CD4-positive, alpha-beta T cell treated with Interferon alpha-2 for 1 hour (primary cell): ENCODE measurements at places on chromosomes 6 and 20.

GRCh38 chr6:165881806-165882205 is 218.8 kb upstream of the PDE10A start:
- no peak for DNase-seq

DNA sequence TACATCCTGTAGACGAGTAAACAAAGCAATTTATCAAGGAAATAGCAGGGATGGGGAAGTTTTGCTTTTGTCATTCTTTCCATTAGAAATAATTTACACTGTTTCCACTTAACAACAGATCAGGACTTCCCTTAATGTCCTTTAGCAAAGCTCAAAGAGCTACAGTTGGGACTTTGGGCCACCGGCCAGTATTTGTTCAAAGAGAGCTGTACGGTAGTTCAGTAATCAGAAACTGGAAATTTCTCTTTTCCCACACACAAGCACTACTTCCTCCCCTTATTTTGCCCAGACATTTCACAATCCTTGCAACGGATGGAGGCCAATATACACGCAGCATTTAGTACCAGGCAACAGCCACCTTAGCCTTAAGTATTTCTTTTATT is 12.1 kb upstream of the HINT3 start:
- DNase-seq, result no peak

- DNase-seq, result no peak
Measured at GRCh38 chr20:24936526-24937407, 12.3 kb upstream of the CST7 start.

DNA sequence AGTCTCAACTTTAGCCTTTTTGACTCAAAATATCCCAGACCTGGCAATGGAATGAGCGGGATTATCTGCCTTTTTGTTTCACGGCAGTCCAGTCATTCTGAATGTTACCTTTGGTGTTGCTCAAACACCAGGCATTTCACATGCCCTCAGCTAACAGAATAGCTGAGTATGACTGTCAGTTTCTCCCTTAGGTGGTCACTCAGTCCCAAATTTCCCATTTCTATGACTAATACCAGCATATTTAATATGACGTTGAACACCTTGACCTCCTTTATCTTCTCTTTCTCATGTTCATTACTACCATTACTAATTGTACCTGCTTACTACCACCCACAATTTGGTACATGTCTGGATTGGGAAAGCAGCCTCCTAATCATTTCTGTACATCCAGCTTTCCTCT is 65.2 kb downstream of the EDN1 start:
- DNase-seq, result no peak

- DNase-seq, result no peak
Measured at GRCh38 chr20:50111120-50111828, 1.7 kb downstream of the UBE2V1 start.

GRCh38 chr6:125611573-125612344 is 137.7 kb upstream of the HEY2 start:
- no peak for DNase-seq

DNA sequence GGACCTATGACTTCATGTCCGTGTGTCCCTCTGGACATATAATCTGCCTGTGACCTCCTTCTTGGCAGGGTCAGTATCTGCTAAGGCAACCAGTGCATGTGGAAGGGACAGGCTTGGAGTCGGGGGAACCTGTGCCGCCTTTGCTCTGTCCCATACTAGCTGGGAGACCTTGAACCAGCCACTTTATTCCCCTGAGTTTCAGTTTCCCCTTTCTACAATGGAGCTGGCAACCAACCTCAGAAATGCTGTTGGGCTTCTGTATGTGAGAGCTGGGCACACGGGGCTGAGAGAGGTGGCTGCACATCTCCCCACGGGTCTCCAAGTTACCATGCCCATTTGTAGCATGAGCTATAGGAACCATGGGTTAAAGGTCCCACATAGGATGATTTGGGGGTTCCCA is 53.8 kb downstream of the CD40 start:
- no peak for DNase-seq

GRCh38 chr6:47034926-47035325 is 7.2 kb downstream of the ADGRF1 start:
- DNase-seq, result no peak

- DNase-seq, result peak; percentile 78
Measured at GRCh38 chr6:36360241-36361054, 23.8 kb upstream of the BNIP5 start.

- no peak for DNase-seq
Measured at GRCh38 chr6:111880181-111880888, 7.1 kb upstream of the FYN start.

GRCh38 chr6:133609415-133610226 is 279.3 kb upstream of the TCF21 start:
- DNase-seq, result no peak

DNA sequence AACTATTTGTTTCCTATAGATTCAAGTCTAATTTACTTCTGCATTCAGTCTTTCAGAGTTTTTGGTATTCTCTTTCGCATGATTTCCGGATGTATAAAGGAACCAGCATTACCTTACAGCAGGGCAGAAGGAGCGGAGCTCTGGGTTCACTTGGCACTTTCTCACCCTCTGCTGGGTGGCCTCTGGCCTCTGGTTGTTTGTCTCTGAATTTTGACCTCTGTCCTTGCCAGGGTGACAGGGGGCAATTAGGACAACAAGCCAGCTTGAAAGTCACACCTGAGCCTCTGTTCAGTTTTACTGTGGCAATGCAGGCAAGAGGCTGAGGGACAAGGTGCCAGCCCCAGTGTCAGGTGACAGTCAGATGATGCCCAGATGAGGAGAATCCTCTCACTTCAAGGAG is 69.4 kb upstream of the KIF25 start:
- no peak for DNase-seq

DNA sequence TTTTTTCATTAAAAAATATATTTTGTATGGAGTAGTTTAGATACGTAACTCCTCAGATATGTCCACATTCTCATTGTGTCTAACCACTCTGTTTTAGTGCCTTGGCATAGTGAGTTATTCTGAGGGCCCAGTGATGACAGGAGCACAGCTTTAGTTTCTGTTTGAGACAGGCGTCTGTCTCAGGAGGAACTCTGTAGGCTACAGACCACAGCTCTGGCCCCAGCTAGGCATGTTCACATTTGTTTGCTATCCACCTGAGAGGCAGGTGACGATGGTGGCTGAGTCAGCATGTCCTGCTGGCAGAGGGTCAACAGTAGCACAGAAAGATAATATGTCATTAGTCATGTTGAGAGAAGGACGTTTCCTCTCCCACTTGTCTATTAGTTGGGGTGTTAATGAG is 16.3 kb downstream of the LRRC1 start:
- DNase-seq, result no peak

DNA sequence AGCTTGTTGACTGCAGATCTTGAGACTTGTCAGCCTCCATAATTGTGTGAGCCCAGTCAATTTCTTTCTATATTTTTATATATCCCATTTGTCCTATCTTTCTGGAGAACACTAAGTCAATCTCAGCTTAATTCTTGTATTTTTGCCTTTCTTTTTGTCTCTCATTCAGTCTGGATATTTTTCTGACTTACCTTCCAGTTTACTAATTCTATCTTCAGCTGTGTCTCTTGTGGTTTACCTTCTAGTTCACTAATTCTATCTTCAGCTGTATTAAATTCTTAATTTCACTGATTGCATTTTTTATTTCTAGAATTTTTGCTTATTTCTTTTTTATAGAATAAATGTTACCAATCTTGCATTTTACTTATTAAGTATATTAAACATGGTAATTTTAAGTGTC is 17.8 kb upstream of the RFX6 start:
- DNase-seq, result no peak

DNA sequence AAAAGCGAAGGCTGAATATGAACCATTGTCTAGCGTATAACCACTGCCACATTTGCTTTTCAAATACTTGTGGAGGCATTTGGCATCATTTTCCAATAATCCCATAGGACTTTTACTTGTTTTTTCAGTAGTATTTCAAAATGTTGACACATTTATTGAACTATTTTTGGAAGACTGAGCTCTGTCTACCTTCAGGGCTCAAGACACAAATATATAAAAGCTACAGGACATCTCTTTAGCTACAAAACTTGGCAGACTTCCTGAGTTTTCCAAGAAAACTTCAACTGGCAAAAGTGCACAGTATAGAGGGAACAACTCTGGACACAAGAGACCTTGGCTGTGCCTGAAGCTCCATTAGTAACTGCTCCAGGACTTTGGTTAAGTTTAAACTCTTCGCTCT is 13.4 kb downstream of the EPB41L2 start:
- DNase-seq, result no peak

DNA sequence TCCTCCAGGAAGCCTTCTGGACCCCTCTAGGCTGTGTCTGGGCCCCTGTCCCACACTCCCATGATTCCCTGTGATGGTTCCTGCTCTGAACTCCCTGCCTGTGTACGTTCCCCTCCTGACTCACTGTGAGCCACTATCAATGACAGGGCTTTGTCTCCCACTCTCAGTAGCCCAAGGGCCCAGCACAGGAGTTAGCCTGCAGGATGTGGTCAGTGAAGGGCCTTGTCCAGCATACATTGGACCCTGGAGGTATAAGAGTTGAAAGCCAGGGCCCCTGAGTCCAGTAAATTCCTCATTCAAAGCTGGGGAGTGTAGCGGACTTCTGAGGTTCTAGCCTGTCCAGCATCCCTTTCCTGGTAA is 19.0 kb downstream of the ZBP1 start:
- no peak for DNase-seq

- no peak for DNase-seq
Measured at GRCh38 chr6:42168650-42169049, 4.5 kb upstream of the GUCA1A start.

GRCh38 chr6:40672087-40672486 is 84.9 kb upstream of the LRFN2 start:
- DNase-seq, result no peak

DNA sequence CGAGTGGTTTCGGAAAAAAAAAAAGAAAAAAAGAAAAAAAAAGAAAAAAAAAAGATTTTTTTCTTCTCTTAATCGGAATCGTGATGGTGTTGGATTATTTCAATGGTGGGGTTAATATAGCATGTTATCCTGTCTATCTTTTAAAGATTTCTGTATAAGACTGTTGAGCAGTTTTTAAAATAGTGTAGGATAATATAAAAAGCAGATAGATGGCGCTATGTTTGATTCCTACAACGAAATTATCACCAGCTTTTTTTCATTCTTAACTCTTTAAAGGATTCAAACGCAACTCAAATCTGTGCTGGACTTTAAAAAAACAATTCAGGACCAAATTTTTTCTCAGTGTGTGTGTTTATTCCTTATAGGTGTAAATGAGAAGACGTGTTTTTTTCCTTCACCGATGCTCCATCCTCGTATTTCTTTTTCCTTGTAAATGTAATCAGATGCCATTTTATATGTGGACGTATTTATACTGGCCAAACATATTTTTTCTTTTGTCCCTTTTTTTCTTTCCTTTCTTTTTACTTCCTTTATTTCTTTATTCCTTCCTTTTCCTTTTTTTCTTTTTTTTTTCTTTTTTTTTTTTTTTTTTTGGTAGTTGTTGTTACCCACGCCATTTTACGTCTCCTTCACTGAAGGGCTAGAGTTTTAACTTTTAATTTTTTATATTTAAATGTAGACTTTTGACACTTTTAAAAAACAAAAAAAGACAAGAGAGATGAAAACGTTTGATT is 3.6 kb downstream of the SOX4 start:
- peak; percentile 14 for DNase-seq

DNA sequence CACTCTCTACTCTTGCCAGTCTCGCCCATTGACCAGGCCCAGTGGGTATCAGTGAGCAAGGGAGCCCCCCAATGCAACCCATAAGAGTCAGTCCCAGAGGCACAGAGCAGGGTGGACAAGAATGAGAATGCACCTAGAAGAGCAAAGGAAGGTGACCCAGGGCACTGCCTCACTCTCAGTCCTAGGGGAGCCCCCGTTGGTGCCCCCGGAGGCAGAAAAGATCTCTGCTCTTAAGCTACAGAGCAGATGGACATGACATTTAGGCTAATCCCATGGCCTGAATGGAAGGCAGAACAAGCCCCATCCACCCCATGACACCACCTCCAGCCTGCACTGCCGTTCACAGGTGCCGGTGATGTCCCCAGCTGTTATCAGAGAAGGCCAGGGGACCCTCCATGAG is 50.7 kb upstream of the PLEKHG1 start:
- DNase-seq, result no peak

DNA sequence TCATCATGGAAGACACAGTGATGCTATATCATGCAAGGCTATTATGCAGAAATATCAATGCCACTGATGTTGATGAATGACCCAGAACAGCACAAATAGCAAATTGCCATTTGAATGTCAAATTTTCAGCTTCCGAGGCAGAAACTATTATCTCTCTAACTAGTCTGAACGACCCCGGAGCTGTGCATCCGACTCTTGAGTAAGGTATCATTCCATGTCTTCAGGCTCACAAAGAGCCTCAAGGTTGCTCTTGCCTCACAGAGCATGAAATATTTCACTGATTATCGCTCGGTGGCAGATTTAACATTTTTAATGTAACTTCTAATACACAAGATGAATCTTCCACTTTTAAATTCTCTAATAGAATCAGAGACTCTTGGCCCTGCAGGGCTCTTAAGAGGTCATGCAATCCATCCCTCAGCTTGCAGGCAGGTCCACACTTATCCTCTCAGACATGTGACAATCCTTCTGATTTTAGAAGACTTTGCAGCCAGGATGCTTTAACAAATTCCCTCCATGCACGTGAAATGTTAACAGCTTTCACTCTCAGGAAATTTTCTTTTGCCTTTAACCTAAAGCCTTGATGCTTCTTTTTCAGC is 221.0 kb downstream of the FRK start:
- DNase-seq, result no peak

DNA sequence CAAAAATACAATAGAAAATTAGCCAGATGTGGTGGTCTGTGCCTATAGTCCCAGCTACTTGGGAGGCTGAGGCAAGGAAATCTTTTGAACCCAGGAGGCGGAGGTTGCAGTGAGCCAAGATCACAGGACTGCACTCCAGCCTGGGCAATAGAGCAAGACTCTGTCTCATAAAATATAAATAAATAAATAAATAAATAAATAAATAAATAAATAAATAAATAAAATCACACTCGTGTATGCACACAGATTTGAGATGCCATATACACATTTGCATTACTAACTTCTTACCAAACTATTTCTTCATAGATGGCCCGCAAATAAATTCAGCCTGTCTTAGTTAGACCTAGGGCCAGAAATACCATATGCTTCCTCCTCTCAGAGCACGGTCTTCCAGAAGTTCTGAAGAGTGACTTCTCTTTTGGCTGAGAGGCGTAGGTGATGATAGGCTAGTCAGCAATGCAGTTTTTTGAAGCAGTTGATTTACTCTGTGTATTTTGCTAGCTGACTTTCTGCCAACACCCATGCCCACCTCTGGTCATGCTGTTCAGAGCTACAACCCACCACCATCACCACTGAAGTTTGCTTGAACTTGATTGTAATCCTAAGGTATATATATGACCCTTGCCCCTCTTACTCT is 150.1 kb downstream of the SASH1 start:
- no peak for DNase-seq
